Stimulated activated CD4-positive, alpha-beta T cell treated with anti-CD3 and anti-CD28 coated beads, Interleukin-12 subunit alpha, Interleukin-12 subunit beta, amount 100 ng/mL, for 24 hours (primary cell): ENCODE measurements at places on chromosomes 3 and 15.

DNA sequence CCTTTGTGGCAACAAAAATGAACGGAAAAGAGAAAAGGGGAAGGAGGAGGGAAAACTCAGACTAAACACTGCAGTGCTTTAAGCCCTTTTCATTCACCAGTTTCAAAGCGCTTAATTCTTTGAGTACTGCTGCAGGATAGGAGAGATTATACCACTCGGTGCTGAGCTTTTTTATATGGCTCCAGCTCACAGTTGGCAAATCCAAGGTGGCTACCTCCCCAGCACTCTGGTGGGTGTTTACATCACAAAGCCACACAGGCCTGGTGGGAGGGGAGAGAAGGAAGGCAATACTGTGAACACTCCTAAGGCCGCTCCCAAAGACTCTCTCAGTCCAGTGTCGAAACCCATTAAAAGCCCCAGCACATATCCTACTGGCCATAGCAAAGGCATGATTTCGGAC is 191.4 kb downstream of the STT3B start:
- DNase-seq, result no peak

GRCh38 chr15:98904544-98904943 is 103.0 kb downstream of the PGPEP1L start:
- no peak for DNase-seq

- DNase-seq, result no peak
Measured at GRCh38 chr3:126129398-126129891, 45.5 kb upstream of the SLC41A3 start.

GRCh38 chr15:52419494-52419893 is 109.2 kb downstream of the MYO5A start:
- DNase-seq, result no peak

GRCh38 chr3:14522768-14523167 is 17.4 kb downstream of the GRIP2 start:
- DNase-seq, result no peak

GRCh38 chr3:125003859-125004595 is 51.8 kb downstream of the HEG1 start:
- DNase-seq, result no peak

DNA sequence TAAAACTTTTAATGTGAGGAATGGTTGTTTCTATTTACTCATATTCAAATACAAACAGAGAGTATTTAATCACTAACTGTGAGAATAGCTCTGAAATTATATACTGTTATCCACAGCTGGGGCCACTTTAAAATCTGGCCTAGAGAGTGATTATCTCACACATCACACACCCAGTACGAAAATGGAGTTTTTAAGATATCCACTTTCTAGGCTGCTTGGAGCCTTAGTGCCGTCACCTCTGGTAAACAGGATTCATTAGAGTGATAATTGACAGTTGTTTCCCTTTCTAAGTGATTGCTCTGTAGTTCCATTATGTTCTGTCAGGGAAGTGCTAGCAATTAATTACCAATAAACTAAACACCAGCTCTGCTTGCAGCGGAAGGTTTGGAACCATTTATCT is 942.4 kb downstream of the FHIT start:
- no peak for DNase-seq

DNA sequence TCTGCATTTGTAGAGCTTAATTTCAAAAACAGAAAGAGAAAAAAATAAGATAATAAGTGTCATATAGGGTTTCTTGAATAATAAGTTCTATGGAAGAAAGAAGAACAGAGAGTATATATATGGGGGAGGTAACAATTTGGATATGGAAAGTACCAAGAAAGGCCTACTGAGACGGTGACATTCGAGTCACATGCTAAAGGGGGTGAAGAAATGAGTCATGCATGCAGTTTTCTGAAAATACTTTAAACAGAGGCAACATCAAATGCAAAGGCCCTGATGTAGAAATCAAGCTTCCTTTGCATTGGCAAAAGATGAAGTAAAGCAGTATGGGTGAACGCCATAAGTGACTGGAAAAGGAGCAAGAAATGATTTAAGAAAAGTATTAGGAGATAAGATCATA is 371.6 kb upstream of the ZNF385D start:
- DNase-seq, result no peak
